ENCODE measurements at places on chromosomes 6 and 20.
A peak's percentile ranks its signal among the peaks of the same experiment; 100 is the strongest.

GRCh38 chr6:116459927-116460326 is 1.2 kb upstream of the CALHM6 start:
- DNase-seq = no peak

DNA sequence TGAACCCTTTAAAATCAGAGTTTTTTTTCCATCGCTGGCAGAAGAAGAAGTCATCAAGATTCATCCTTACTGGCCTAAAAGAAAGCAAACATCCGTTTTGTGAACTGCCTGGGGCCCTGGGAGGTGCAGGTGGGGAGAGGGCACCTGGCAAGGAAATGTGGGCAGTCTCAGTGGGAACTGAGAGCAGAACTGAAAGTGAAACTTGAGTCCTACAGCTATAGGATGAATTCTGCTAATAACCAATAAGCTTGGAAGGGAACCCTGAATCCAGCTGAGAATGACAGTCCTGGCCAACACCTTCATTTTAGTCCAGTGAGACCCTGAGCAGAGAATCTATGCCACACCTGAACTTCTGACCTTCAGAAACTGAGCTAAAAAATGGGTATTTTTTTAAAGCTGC is 130.1 kb upstream of the ASCC3 start:
- DNase-seq = no peak

- DNase-seq = no peak
Observed at GRCh38 chr6:18530201-18530600, 143.1 kb downstream of the RNF144B start.

- DNase-seq = no peak
Observed at GRCh38 chr20:60056407-60057122, 98.3 kb downstream of the CDH26 start.

DNA sequence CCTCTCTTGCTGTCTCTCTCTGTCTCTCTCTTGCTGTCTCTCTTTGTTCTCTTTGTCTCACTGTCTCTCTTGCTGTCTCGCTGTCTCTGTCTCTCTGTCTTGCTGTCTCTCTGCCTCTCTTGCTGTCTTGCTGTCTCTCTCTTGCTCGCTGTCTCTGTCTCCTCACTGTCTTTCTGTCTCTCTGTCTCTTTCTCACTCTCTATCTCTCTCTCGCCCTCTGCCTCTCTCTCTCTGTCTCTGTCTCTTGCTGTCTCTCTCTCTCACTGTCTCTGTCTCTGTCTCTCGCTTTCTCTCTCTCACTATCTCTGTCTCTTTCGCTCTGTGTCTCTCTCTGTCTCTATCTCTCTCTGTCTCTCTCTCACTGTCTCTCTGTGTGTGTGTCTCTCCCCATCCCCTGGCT is 92.9 kb upstream of the MC3R start:
- DNase-seq = no peak

DNA sequence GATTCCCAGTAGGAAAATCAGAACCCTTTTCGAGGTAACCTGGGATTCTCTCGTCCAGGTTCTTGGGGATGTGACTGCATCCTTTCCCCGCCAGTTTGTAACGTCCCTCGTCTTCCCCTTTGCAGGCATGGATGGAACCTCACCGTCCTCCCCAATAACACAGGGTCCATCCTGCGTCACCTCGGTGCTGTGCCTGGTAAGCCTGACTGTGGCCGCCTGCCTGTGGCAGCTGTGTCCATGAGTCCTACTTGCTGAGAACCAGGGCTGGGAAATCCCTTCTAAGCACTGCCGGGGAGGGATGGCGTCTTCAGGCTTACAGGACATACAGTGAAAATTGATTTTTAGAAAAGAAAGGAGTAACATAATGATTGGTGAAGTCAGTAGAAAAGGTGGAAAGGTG is 155.6 kb downstream of the DTNBP1 start:
- no peak for DNase-seq

- DNase-seq = peak; percentile 87
Observed at GRCh38 chr6:52995913-52996645, 995 bp upstream of the GSTA4 start.

GRCh38 chr6:1893470-1894130 is 283.9 kb downstream of the FOXC1 start:
- no peak for DNase-seq

GRCh38 chr20:57332105-57333089 is 2.8 kb downstream of the SPO11 start:
- DNase-seq = no peak

GRCh38 chr20:37350649-37351574 is 5.0 kb downstream of the SRC start:
- no peak for DNase-seq

DNA sequence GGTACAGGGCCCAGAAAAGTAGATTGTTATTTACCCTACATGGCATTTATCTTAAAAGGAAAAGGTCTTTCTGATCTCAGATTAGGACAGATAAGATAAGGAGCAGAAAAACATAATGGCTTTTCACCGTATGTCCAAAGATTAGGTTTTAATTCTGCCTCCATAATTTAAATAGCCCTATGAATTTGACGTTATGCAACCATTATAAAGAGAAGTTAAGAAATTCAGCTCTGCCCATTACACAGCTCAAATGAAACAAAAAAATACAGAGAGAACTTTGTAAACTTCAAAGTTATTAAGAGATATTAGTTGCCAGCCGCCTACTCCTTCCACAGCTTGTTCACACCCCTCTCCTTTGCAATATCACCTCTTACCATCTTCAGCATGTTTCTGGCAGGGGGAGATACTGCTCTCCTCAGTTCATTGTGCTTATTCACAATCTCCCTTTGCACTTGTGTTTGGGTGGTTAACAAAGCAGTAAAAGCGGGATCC is 8.1 kb downstream of the CRISP3 start:
- no peak for DNase-seq
